ENCODE measurements at places on chromosomes 12 and 14. TPM values are rescaled to one million over a fixed set of nuclear protein-coding genes. Genes with fewer than 3 reads are reported as not detected.
A peak's percentile ranks its signal among the peaks of the same experiment; 100 is the strongest.

DNA sequence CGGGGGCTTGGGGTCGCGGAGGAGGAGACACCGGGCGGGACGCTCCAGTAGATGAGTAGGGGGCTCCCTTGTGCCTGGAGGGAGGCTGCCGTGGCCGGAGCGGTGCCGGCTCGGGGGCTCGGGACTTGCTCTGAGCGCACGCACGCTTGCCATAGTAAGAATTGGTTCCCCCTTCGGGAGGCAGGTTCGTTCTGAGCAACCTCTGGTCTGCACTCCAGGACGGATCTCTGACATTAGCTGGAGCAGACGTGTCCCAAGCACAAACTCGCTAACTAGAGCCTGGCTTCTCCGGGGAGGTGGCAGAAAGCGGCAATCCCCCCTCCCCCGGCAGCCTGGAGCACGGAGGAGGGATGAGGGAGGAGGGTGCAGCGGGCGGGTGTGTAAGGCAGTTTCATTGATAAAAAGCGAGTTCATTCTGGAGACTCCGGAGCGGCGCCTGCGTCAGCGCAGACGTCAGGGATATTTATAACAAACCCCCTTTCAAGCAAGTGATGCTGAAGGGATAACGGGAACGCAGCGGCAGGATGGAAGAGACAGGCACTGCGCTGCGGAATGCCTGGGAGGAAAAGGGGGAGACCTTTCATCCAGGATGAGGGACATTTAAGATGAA is 630 bp downstream of the FOS start:
- DNase-seq, result peak; percentile 89

DNA sequence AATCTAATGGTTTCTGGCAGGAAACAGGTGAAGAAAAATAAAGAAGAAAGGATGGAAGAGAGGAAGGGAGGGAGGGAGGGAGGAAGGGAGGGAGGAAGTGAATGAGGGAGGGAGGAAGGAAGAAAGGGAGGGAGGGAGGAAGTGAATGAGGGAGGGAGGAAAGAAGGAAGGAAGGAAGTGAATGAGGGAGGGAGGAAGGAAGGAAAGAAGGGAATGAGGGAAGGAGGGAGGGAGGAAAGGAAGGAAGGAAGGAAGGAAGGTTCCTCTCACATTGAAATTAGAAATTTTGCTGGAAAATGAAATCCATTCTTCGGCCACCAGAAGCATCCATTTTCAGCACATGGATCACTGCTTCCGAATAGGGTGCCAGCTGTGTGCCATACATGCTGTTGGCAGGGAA is 62.2 kb upstream of the PELI2 start:
- DNase-seq, result no peak

GRCh38 chr12:87280893-87281292 is 748.3 kb downstream of the C12orf50 start:
- DNase-seq, result no peak

GRCh38 chr14:34058510-34058909 is 107.6 kb upstream of the EGLN3 start:
- no peak for DNase-seq

- DNase-seq, result no peak
These were observed 18.2 kb downstream of the MSRB3 start for GRCh38 chr12:65296508-65297265.

DNA sequence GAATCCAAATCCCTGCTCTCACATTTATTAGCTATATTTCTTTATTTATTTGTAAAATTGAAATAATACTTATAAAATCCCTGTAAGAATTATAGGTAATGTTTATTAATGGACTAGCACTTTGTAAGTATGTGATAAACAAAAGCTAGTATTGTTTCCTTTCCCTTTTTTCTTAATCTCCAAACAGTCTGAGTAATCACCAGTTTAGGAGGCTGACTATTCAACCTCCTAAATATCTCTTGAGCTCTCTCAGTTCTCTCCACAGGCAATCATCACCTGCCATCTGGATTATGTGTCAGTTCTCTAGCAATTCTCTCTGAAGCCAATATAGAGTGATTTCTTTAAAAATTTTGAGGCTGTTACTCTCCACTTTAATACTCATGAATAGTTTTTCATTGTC is 9.2 kb upstream of the LYZ start:
- no peak for DNase-seq

DNA sequence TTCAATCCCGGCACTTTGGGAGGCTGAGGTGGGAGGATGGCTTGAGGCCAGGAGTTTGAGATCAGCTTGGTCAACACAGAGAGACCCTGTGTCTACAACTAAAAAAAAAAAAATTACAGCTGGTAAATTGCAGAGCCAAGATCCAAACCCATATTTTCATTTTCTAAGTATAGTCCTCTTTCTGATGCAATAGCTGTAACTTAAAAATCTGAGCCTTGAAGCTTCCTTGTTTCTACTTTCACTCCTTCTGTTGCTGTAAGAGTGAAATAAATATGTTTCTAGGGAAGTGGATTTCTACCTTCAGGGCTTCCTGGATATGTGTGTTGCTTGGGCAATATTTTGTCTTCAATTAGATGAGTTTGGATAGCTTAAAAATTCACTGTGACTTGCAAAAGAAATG is 42.0 kb upstream of the PRICKLE1 start:
- no peak for DNase-seq

DNA sequence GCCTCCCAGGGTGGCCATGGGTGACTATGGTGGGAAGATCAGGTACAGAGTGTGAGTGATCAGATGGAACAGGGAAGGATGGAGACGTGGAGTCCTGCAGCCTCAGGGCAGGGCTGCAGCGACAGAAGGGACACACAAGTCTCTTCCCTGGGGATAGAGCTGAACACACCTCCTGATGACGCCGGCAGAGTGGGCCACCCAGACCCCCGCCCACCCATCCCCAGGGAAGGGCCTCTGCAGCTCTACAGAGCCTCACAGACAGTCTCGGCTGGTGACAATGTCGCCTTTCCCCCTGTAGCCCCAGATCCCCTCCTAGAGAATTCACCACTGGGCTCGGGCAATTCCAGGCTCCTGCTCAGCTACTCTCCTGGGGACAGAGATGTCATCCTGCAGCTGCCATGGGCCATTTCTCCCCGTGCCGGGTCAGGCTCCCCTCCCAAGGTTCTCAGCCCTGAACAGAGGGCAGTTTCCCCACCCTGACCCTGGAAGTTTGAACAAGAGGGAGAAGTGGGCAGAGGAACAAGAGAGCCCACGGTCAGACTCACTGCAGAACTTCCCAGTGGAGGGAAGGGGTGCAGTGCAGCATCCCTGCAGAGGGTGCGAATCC is 115.7 kb downstream of the NCOR2 start:
- no peak for DNase-seq

GRCh38 chr12:86931714-86932113 is 675.5 kb upstream of the MGAT4C start:
- no peak for DNase-seq

- DNase-seq, result no peak
These were observed 540.5 kb downstream of the DIO2 start for GRCh38 chr14:79670811-79671210.

DNA sequence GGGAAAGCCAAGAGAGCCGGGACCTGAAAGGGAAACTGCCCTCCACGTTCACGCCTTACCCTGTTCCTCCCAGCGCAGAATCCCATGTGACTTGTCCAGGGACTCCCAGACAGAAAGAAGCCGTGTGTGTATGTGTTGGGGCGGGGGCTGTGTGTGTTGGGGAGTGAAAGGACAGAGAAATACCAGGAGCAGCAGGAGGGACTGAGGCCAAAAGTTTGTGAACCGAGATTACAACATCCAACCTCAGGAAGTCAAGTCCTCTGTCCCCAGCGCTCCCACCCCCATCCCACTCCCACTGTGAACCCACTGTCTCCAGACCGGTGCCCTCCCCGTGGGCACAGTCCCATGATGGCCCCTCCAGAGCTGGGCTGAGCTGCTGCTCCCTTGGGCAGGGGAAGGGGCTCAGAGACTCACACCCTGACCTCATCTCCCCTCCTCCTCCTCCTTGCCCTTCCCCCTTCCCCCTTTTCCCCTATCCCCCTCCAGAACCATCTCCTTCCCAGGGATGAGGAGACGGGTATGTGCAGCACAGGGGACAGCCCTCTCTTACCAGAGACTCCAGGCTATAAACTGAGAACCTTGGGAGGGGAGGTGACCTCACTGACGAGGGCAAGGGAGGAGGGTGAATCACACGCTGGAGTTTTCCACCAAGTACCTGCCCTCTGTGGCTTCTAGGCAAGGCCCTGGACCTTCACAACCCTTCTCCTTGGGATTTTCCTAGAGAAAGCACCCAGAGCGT is at the start of gene SLC6A12:
Gene SLC6A12, minus strand, starts transcription at position 155 of the 739 bp plus-strand sequence. CDS start 4,171 bp downstream, outside the sequence.
- DNase-seq, result no peak

- no peak for DNase-seq
These were observed 5.2 kb downstream of the DPF3 start for GRCh38 chr14:72888636-72889201.

DNA sequence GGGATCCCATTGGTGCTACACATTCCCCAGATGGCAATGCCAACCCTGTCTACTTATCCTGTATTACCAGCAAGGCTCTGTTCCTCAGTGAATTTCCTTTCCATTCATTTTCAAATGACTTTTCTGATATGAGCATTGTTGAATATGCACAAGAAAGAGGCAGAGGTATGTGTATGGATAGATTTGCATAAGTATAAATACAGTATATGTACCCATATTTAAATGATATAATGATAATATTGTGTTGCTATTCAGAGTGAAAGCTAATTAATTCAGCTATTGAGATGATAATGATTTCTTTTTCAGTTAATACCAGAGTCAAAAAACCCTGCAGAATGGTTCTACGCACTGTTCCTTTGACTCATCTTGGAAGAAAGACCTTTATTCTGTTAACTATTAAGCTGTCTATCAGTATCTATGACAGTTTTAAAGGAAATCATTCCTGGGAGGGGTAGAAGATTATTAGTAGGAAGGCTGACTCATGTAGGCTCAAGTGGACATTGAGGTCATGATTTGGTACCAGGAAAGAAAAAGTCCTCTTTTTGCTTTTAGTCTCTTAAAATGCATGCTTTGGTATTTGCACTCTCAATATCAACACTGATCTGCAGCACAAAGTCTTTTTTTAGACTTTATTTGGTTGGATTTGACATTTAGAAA is 44.9 kb upstream of the GAS2L3 start:
- no peak for DNase-seq

DNA sequence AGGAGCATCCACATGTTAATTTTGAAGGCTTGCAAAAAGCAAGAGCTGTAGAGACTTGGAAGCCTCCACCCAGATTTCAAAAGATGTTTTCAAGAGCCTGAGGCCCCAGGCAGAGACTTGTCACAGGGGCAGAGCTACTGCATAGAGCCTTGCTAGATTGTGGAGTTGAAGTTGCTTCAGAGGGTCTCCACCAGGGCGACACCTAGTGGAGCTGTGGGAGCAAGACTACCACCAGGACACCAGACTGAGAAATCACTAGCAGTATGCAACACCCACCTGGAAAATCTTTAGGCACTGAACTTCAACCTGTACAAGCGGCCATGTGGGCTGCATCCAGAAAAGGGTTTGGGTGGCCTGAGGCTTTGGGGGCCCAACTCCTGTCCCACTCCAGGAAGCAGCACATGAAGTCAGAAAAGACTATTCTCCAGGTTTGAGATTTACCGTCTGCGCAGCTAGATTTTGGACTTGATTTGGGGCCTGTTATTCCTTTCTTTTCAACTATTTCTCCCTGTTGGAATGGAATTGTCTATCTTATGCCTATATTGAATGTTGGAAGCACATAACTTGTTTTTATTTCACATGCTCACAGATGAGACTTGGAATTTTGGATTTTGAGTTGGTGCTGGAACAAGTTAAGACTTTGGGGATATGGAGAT is 508.6 kb downstream of the FLRT2 start:
- DNase-seq, result peak; percentile 67

- DNase-seq, result no peak
These were observed 94.6 kb upstream of the SCAF11 start for GRCh38 chr12:46084666-46085631.

GRCh38 chr14:78310272-78310671 is 140.1 kb downstream of the NRXN3 start:
- DNase-seq, result no peak

- no peak for DNase-seq
These were observed 81.2 kb downstream of the BCL11B start for GRCh38 chr14:99190696-99191394.

- no peak for DNase-seq
These were observed 479 bp downstream of the GPR135 start for GRCh38 chr14:59464486-59465315.

- DNase-seq, result no peak
These were observed 940 bp downstream of the MOAP1 start for GRCh38 chr14:93183596-93184317.

DNA sequence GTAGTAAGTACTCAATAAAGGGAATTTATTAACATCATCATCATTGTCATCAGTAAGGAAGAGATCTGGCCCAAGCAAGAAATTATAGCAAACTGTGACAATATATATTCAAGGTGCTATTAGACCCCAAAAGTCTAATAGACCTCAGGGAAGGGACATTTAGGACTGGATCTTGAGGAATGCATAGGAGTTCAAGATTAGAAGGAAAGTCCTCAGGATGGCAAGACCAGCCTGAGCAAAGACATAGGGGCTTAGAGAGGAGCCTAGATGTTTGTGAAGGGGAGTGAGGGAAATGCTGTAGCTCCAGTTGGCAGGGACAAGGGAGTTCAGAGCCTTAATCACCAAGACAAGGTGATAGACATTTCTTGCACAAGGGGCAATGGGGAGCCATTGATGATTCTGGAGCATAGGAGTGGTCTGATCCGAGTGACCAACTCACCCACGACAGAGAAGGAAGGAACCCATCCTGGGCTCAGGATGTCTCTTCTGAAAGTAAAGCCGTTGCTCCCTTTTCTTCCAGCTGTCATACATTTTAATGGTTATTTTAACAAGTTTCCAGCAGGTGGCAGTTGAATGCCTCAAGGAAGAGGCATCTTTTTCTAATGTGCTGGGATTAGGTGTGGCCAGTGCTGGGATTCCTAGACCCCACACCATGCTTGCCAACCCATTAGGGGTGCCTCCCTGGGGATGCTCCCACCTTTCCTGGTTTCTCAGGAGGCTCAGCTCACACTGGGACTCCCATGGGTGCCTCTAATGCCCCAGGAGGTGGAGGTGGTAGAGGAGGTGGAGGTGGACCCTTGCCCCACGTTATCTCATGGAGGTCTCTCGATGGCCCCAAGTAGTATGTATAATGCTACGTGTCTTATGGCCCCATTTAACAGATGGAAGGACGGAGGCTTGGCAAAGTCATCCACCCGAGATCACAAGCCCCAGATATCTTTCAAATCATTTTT is 37.8 kb downstream of the PHETA1 start:
- peak; percentile 77 for DNase-seq

GRCh38 chr14:97788846-97789526 is 991.8 kb downstream of the VRK1 start:
- DNase-seq, result no peak

GRCh38 chr14:96461950-96462798 is 40.0 kb upstream of the PAPOLA start:
- no peak for DNase-seq

- DNase-seq, result no peak
These were observed 10.7 kb upstream of the KRT80 start for GRCh38 chr12:52202361-52203078.

GRCh38 chr12:111440152-111440551 is 34.4 kb downstream of the SH2B3 start:
- peak; percentile 50 for DNase-seq

PIK3C2G gene
- not detected for total RNA-seq

GLIPR1L1 gene
- not detected for total RNA-seq

KRT72 gene
- total RNA-seq, result not detected

CYP27B1 gene
- total RNA-seq, result 3.1 TPM

RERGL gene
- total RNA-seq, result not detected

MYF5 gene
- not detected for total RNA-seq

NANOG gene
- total RNA-seq, result not detected

PPP1R12A gene
- 41.4 TPM for total RNA-seq

RGS6 gene
- not detected for total RNA-seq

NKX2-1 gene
- not detected for total RNA-seq

BCL11B gene
- total RNA-seq, result 0.21 TPM

SYCP3 gene
- 0.29 TPM for total RNA-seq

Measured in SK-MEL-5 (cell line).